ENCODE measurements at places on chromosomes 2 and 18.
A peak's percentile ranks its signal among the peaks of the same experiment; 100 is the strongest.

DNA sequence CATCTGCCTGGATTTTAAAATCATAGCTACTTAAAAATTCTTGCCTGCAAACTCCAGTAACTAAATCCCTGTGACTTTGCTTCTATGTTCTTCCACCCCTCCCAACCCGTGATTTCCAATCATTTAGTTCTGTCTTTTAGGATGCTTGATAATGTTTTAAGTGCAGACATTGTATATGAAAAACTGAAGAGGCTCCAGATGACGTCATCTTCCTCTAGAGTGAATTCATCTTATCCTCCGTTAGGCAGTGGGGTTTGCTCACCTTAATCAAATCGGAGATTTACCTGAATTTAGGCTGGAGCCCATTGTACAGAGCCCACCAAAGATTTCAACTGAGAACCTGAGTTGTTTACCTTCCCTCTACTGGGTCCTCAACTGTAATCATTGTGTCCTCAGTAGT lies 10.9 kb downstream of the FBXO48 start:
- no peak for DNase-seq

GRCh38 chr2:209845666-209846065 lies 74.0 kb downstream of the UNC80 start:
- no peak for DNase-seq

- DNase-seq, result no peak
Observed at GRCh38 chr2:232477751-232478510, 9.7 kb downstream of the ECEL1 start.

- peak; percentile 20 for DNase-seq
Observed at GRCh38 chr2:201858281-201859184, 52.2 kb downstream of the CDK15 start.

- DNase-seq, result no peak
Observed at GRCh38 chr2:161136696-161137324, 23.4 kb upstream of the TANK start.

DNA sequence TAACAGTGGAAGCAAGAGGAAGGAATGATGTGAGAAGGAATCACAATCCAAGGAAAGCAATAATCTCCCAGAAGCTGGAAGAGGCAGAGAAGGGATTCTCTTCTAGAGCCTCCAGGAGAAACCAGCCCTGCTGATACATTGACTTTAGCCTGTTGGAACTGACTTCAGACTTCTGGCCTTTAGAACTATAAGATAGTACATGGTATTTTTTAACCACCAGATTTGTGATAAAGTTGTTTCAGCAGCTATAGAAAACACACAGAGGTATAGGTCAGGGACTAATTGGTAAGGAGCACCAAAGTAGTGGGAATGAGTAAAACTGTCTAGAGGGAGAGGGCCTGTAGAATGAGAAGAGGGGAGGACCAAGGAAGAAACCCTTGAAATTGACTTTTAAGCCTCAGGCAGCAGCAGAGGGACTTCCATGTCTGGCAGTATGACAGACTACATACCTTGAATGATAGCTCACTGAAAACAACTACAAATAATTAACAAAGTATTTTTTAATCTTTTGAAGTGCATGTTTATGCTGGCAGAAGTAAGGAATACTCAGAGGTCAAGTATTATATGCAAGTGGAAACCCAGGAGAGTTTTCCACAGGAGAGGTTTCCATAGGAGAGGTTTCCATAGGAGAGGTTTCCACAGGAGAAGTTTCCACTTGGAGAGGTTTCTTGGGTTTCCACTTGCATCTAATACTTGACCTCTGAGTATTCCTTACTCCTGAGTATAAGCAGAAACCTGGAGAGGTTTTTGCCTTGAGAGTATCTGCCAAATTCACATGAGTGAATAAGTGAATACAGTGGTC lies 33.8 kb upstream of the TMEM17 start:
- DNase-seq, result no peak
